ENCODE measurements at places on chromosomes 4 and X. TPM values are rescaled to one million over a fixed set of nuclear protein-coding genes. Genes with fewer than 3 reads are reported as not detected.

The SOD3 gene
- total RNA-seq: 300 TPM

The PAGE2B gene
- total RNA-seq: not detected

The TCEAL5 gene
- total RNA-seq: 48.4 TPM

The DAPP1 gene
- 1.1 TPM for total RNA-seq

The HELT gene
- not detected for total RNA-seq

The TIGD4 gene
- total RNA-seq: 0.28 TPM

The KLHL15 gene
- 4.7 TPM for total RNA-seq

The HELQ gene
- total RNA-seq: 20.9 TPM

GRCh38 chr4:76053730-76054129, 17.9 kb upstream of the CXCL11 start:
- H3K27ac ChIP-seq: no peak overlapping the region
- DNase-seq: no peak
- H3K27me3 ChIP-seq: no peaks in the 10 kb centered on the region
- H3K4me1 ChIP-seq: no peaks in the 10 kb centered on the region

GRCh38 chr4:152784490-152785350, 5.0 kb downstream of the ARFIP1 start:
- no peak overlapping the region for H3K4me3 ChIP-seq
- no peaks in the 10 kb centered on the region for H3K27me3 ChIP-seq
- DNase-seq: no peak

DNA sequence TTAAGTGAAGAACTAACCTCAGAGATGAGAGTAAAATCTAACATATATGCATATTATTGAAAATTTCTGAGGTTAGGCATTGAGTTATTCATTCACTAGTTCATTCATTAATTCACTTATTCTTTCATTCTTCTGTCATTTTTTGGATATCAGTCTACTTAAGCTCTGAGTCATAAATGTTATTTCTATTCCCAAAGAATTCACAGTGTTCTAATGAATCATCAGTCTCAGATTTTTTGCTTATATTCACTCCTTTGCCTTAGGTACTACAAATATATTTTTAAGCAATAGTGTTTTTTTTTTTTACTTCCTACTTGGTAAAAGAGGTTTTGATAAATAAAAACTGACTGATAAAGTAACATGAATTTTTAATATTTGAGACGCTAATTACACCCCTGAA, 95.2 kb upstream of the DKK2 start:
- H3K27me3 ChIP-seq: no peaks in the 10 kb centered on the region
- H3K4me1 ChIP-seq: no peaks in the 10 kb centered on the region
- H3K4me3 ChIP-seq: no peak overlapping the region
- DNase-seq: no peak
- no peaks in the 10 kb centered on the region for H3K36me3 ChIP-seq
- no peak overlapping the region for H3K27ac ChIP-seq

DNA sequence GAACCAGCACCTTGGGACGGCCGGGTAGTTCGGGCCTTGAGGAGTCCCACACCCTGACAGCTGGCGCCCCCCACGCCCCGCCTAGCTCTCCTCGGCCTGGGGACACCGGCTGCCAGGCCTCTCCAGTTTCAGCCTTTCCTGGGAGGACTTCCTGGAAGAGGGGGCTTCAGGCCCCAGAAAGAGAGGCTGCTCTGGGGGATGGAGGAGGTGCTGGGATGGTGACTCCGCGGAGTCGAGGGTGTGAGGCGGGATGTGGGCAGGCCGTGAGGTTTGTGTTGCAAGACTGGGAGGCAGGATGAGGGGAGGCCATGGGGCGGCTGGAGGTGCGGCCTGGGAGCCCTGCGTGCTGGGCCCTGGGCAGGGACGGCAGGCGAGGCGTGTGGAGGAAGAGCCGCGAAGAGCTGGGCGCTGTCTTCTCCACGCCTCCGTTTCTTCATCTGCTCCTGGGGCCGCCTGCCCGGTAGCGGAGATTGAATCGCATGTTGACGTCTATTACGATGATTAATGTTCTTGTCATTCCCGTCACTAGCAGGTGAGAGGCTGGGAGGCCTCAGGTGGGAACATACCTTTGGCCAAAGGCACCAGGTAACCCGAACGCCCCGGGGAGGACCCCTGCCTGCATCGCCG, 918 bp upstream of the FGFRL1 start:
- H3K36me3 ChIP-seq: no peaks in the 10 kb centered on the region
- peak overlapping the region; percentile 51 for H3K27ac ChIP-seq
- H3K27me3 ChIP-seq: no peaks in the 10 kb centered on the region
- peaks cover 8% of the 10 kb centered on the region for H3K4me1 ChIP-seq
- peak; percentile 68 for DNase-seq

GRCh38 chrX:68420559-68420958, 12.7 kb downstream of the OPHN1 start:
- no peaks in the 10 kb centered on the region for H3K27me3 ChIP-seq
- H3K36me3 ChIP-seq: no peaks in the 10 kb centered on the region
- no peaks in the 10 kb centered on the region for H3K4me1 ChIP-seq
- H3K27ac ChIP-seq: no peak overlapping the region
- H3K4me3 ChIP-seq: no peak overlapping the region

GRCh38 chr4:128159967-128160366, 98.9 kb downstream of the LARP1B start:
- H3K36me3 ChIP-seq: no peaks in the 10 kb centered on the region
- H3K27me3 ChIP-seq: no peaks in the 10 kb centered on the region
- no peak for DNase-seq
- H3K4me1 ChIP-seq: no peaks in the 10 kb centered on the region
- no peak overlapping the region for H3K27ac ChIP-seq

GRCh38 chrX:119971184-119971583, 27.6 kb upstream of the NKAP start:
- H3K27me3 ChIP-seq: no peaks in the 10 kb centered on the region
- H3K4me1 ChIP-seq: no peaks in the 10 kb centered on the region
- no peaks in the 10 kb centered on the region for H3K36me3 ChIP-seq
- DNase-seq: no peak
- no peak overlapping the region for H3K4me3 ChIP-seq
- no peak overlapping the region for H3K27ac ChIP-seq

DNA sequence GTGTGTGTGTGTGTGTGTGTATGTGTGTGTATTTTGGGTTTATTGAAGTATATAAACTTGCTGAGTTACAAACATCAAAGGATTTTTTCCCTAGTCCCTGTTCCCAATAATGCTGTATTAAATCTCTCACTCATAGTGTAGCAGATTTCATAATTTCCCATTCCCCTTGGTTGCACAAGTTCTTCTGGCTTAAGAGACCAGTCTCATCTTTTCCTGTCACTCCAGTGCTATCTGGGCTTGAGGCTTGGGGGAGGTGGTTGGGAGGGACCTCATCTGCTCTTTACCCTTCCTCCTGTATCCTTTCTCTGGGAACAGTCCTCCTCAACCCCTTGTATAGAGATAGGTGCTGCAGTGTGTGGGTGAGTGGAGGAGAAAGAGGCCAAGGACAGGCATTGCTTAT, 285.4 kb upstream of the BOD1L1 start:
- no peaks in the 10 kb centered on the region for H3K36me3 ChIP-seq
- H3K4me1 ChIP-seq: no peaks in the 10 kb centered on the region
- no peak overlapping the region for H3K27ac ChIP-seq
- no peak for DNase-seq
- H3K4me3 ChIP-seq: no peak overlapping the region

DNA sequence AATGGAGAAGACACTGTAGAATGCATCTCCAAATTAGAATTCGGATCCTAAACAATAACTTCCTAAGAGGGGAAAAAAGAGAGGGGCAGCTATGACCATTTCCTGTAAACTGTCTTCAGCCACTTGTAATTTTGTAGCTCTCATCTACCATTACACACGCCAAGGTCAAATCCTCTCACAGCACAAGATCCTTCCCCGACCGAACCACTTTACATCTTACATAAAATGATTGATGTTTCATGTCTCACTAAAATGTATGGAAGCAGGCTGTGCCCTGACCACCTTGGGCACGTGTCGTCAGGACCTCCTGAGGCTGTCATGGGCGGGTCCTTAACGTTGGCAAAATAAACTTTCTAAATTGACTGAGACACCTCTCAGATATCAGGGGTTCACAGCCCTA, 24.1 kb upstream of the PBDC1 start:
- H3K4me1 ChIP-seq: no peaks in the 10 kb centered on the region
- no peak overlapping the region for H3K4me3 ChIP-seq
- H3K36me3 ChIP-seq: no peaks in the 10 kb centered on the region
- H3K27ac ChIP-seq: peak overlapping the region; percentile 81
- DNase-seq: peak; percentile 5

DNA sequence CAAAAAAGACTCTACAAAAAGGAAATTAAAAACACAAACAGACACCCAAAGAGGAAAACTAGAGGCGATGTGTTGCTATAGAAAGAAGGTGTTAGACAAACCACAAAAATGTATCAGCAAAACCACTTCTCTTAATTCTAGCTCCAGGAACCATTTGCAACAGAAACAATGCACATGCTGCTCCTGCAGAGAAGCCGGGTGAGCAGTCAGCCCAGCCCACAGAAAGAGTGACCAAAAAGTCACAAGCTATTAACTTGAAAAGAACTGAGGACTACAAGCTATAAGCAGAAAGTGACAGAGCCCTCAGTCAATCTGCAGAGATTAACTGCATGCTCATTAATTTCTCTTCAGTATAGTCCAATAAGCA, 96.2 kb upstream of the KLHL13 start:
- no peak for DNase-seq
- H3K27ac ChIP-seq: no peak overlapping the region
- no peak overlapping the region for H3K4me3 ChIP-seq
- no peaks in the 10 kb centered on the region for H3K36me3 ChIP-seq
- H3K27me3 ChIP-seq: no peaks in the 10 kb centered on the region

DNA sequence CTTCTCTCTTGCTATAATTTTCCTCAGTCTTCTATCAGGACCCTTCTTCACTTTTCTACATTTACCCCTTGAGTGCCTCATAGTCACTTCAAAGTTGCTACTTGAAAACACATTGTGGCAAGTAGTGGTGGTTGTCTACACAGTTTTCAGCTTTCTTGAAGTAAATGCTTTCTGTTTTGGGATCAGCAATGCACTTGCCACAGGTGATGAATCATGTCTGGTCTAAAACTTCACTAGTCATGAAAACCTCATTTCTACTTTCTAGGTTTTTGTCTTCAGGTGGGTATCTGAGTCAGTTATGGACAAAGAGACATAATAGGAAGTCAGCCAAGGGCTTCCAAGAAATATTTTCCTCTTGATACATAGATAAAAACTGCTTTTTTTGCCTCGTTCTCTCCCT, 359.2 kb downstream of the CCSER1 start:
- H3K4me1 ChIP-seq: no peaks in the 10 kb centered on the region
- DNase-seq: no peak
- H3K27ac ChIP-seq: no peak overlapping the region
- H3K36me3 ChIP-seq: no peaks in the 10 kb centered on the region

DNA sequence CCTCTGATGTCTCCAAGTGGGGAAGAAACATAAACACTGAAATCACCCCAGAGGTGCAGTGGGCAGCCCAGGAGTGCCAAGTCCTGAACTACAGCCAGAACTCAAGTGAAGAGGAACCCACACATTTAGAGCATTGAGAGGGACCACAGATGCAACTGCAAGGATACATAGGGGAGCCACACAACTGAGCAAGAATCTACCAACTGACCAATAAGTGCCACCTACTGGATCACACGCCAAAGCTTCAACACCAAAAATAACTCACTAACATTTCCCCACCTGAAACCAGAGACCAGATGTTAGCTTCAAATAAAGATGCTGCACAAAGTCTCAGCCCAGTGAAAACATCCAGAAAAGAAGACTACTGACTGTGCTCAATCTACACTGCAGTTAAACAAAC, 276.7 kb upstream of the GRIA3 start:
- no peak overlapping the region for H3K27ac ChIP-seq
- no peak overlapping the region for H3K4me3 ChIP-seq
- H3K4me1 ChIP-seq: no peaks in the 10 kb centered on the region

DNA sequence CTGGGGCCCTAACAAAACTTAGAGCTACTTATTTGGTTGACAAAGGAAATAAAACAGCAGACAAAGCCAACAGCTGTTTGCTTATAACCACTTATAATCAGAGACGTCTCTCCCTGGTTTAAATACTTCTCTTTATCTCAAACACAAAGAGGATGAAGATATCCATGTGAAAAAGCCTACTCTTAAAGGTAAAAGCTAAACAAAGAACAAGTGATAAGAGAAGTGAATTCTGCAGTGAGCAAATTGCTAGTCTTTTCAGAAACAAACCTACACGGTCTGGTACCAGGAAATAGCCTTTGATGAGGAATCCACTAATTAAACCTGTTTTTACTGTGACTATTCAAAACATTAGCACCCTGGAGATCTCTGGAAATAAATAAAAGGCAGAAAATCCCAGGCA, 46.7 kb downstream of the GRIA3 start:
- no peaks in the 10 kb centered on the region for H3K36me3 ChIP-seq
- no peaks in the 10 kb centered on the region for H3K27me3 ChIP-seq
- H3K27ac ChIP-seq: no peak overlapping the region
- H3K4me1 ChIP-seq: no peaks in the 10 kb centered on the region
- DNase-seq: no peak
- no peak overlapping the region for H3K4me3 ChIP-seq

GRCh38 chrX:86237482-86237881, 89.2 kb downstream of the DACH2 start:
- H3K4me1 ChIP-seq: no peaks in the 10 kb centered on the region
- DNase-seq: no peak
- H3K27me3 ChIP-seq: no peaks in the 10 kb centered on the region
- no peak overlapping the region for H3K27ac ChIP-seq
- no peaks in the 10 kb centered on the region for H3K36me3 ChIP-seq
- no peak overlapping the region for H3K4me3 ChIP-seq

DNA sequence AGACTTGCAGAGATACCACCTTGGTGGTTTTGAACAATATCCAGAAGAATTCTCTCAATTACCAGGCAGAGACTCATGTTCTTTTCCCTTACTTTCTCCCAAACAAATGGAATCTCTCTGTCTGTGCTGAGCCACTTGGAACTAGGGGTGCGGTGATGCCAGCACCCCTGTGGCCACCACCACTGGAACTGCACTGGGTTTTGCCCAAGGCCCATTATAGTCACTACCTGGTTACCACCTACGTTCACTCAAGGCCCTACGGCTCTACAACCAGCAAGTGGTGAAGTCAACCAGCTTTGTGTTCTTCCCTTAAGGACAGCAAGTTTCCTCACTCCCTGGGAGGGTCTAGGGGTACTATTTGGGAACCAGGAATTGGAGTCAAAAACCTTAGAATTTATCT, 1183.7 kb downstream of the FSTL5 start:
- no peaks in the 10 kb centered on the region for H3K36me3 ChIP-seq
- DNase-seq: no peak
- H3K4me1 ChIP-seq: no peaks in the 10 kb centered on the region
- H3K4me3 ChIP-seq: no peak overlapping the region
- no peak overlapping the region for H3K27ac ChIP-seq

DNA sequence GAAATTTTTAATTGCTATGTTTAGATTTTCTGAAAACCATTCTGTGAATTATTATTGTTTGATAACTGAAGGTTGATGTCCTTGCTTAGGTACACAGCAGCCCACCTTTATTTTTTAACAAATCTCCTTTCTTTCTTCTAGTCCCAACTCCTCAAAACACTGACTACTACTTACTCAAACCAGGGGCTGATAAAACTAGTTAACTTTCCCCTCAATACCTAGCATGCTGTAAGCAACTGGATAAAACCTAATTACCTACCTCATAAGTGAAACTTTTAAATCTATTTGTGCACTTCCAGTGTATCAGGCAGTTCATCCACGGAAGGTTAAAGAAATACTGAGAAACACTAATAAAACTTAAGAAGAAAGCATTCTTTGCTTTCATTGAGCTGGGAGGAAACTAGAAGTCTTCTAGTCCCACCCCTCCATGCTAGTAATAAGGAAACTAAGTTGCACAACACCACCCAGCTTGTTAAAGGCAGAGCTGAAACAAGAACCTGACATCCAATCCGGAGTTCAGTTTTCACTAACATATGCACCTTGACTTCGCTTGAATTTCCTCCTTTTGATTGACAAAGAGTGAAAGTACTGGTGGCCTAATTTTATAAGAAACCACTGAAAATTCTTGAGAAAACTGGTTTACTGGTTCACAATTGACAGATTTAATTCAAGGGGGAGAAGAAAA, 180.2 kb upstream of the TET2 start:
- H3K4me1 ChIP-seq: no peaks in the 10 kb centered on the region
- no peaks in the 10 kb centered on the region for H3K36me3 ChIP-seq
- H3K27me3 ChIP-seq: no peaks in the 10 kb centered on the region
- DNase-seq: peak; percentile 68
- peak overlapping the region; percentile 73 for H3K27ac ChIP-seq

Data from prostate gland (tissue), 2 donors.